ENCODE measurements at places on chromosomes 6 and 20. TPM values are rescaled to one million over a fixed set of nuclear protein-coding genes. Genes with fewer than 3 reads are reported as not detected.

DNA sequence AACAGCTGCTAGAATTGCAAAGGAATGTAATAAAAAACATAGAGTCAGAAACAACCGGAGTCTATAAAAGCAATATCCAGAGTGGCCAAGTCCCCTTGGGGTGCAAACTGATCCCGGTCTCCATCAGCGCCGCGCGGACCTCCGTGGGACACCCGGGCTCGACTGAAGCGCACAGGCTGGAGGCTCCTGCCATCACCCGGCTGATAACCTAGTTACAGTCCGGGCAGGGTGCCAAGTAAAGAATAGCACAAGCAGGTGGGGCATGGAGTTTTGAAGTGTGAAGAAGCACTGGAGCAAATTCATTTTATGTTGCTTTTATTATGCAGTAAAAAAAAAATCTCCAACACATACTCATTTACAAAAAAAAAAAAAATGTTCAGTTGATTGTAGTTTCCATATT is 205.1 kb upstream of the GMDS start:
- DNase-seq: no peak

DNA sequence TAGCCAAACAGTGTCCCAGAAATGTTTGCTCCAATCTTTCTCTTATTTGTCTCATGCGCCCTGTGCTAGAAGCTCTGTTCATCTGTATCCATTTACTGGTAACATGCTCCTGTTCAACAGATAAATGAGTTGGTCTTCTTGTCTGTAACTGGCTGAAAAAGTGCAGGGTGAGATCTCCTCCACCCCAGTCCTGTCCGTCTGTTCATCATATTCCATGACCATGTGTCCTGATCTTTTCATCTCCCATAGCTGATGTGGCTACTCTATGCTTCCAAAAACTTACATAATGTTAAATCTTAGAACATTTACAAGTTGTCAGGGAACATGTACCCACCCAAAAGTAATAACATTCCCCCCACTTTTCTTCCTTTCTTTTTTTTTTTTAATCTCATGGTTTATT is 31.8 kb upstream of the DSE start:
- no peak for DNase-seq

DNA sequence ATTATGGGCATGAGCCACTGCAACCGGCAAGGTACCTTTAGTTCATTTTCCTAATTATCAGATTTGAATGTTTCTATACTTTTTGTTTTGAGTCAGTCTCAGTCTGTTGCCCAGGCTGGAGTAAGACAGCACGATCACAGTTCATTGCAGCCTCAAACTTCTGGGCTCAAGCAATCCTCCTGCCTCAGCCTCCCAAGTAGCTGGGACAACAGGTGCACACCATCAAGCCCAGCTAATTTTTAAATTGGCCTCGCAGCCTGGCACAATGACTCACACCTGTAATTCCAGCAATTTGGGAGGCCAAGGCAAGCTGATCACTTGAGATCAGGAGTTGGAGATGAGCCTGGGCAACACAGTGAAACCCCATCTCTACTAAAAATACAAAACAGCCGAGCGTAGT is 24.4 kb downstream of the STAU1 start:
- no peak for DNase-seq

- DNase-seq: no peak
These were observed 326.4 kb downstream of the KIF16B start for GRCh38 chr20:16246870-16247269.

GRCh38 chr6:35503534-35503933 is 6.7 kb upstream of the TEAD3 start:
- DNase-seq: no peak

The HRH3 gene
- 0.10 TPM for total RNA-seq

GRCh38 chr6:41122918-41123317 is 31.2 kb downstream of the TREML1 start:
- DNase-seq: no peak

- peak; percentile 88 for DNase-seq
These were observed 96.6 kb downstream of the CDKAL1 start for GRCh38 chr6:20630617-20631548.

The SAMD5 gene
- total RNA-seq: 0.04 TPM

DNA sequence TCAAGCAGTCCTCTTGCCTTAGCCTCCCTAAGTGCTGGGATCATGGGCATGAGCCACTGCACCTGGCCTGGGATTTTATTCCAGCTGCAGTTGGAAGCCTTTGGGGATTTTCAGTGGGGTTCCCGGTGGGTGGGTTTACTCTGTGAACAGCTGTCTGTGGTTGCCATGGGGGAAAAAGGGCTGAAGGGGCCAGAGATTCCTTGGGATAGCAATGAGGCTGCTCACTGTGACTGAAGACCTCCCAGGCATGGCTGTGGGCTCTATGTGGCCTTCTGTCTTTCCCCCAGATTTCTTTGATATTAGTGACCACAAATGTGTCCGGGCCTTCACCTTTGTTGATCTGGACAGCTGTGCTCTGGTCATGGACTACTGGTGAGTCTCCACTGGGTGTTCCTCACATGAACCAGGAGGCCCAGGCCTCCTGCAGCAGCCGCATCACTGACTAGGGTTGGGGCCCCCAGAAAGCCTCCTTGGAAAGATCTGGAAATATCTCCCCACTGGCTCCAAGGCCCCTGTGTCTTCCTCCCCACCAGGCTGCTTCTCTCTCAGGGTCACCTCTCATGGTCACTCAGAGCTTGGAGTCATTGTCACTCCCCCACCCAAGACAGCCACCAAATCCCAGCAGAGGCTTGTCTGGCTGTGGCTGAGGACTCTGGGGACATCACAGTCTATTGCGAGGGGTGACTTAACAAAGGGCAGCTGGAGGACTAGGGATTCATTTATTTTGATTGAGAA is 33.4 kb downstream of the EFCAB8 start:
- no peak for DNase-seq

DNA sequence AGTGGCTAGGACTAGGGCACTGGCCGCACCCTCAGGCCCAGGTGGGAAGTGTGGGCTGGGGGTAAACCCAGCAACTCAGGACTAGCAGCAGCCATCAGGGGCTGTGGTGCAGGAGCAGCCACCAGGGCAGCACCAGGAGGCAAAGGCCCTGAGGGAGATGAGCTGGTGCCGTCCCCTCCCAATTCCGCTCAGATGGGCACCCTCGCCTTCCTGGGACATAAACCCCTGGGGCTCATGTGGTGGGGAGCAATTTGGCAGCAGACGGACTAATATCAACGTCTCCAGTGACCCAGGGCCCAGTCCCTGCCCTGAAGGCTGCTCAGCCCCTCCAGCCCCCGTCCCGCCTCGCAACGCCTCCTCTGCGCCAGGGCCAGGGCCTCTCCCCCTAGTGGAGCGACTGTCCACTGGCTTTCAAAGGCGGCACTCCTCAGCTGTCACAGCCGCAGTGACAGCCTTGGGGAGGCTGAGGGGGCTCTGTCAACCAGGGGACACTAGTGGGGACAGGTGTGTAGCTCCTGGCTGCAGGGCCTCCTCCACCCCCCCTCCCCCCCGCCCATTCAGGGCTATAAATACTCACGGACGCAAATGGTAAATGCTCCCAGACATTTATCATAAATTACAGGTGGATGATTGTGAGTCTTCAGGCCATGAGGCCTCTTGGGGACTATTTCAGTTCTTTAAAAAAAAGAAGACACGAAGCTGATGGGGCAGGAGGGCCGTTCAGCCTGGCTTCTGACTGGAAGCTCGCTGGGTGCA is 349.9 kb downstream of the ZFAND3 start:
- no peak for DNase-seq
